ENCODE measurements at places on chromosomes 1 and 21. TPM values are rescaled to one million over a fixed set of nuclear protein-coding genes. Genes with fewer than 3 reads are reported as not detected.

Gene WNT9A
- total RNA-seq, result 4.6 TPM

DNA sequence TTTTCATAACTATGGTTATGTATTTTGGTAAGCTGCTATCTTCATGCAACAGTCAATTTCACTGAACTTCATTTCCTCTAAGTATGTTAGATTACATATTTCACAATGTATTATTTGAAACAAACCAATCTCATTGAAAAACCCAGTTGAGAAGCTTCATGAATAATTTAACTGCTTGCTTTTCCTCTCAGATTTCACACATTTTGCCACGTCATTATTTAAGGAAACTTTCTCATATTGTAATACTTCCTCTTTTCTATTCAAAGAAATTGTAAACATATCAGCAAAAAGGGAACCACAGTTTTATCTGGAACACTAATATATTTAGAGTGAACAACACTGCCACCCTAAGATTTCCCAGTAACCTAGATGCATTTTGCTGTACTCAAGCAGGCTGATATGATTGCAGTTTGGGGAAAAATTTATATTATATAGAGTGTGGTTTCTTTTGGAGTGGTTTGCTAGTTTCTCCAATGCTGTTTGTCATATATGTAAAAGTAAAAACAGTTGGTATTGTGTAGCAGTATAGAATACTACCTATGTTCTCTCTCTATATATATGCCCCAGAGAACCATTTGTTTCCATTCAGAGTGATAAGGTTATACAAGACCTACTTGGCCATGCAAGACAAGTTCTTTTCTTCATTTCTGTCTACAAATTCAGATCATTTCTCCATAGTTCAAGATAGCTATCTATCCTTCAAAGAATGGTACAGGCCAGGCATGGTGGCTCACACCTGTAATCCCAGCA lies 28.4 kb upstream of the AHCTF1 start:
- peak; percentile 52 for DNase-seq

- DNase-seq, result no peak
These were observed 887.8 kb upstream of the NCAM2 start for GRCh38 chr21:20110368-20110767.

Gene FLG
- total RNA-seq, result not detected

Gene ACKR1
- total RNA-seq, result 2.7 TPM

- no peak for DNase-seq
These were observed 213.3 kb upstream of the ZRANB2 start for GRCh38 chr1:71294178-71294577.

DNA sequence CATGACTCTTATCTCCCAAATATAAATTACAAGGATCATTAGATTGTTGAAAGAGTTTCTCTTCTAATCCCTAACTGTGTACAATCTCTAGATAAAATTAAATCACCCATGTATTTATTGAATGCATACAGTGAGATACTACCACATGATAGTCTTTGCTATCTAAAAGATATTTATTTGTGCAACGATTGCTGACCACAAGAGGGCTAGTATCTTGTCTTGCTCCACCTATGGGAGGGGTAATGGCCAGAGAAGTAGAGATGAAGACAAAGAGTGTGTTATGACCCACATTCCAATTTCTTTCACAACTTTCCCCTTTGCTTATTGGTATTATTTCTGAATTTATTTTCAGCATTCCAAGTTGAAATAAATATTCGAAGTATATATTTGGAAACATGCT lies 13.7 kb downstream of the PYHIN1 start:
- no peak for DNase-seq

DNA sequence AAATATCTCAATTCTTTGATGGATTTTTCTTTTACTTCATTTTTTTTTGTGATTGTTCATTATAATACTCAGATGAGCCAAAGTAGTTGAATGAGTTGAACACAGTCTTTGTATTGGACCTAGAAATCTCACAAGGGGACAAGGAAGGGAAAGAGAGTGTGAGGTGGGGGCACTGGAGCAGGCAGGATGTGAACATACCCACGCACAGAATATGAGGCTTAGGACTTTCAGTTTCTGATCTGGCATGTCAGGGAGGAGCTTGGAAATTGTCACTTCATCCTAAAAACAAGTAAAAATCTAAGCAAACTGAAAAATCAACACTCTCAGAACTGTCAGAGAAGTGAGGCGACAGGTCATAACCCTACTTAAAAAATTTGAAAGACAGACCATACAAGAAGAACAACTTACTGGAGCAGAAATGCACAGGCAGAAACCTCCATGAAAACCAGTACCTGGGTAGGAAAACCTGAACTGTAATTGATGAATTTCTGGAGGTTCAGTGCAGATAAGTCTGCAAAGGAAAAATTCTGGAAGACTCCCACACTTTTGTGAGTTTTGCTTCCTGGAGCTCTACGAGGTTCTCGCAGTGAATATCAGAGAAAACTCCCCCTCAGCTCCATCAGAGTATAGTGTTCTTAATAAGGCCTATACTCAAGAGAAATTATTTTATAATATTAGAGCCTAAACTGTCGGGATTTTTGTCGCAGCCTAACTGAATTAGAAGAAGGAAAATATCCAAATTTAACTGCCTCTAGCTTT lies 3.6 kb upstream of the PTGS2 start:
- DNase-seq, result no peak

DNA sequence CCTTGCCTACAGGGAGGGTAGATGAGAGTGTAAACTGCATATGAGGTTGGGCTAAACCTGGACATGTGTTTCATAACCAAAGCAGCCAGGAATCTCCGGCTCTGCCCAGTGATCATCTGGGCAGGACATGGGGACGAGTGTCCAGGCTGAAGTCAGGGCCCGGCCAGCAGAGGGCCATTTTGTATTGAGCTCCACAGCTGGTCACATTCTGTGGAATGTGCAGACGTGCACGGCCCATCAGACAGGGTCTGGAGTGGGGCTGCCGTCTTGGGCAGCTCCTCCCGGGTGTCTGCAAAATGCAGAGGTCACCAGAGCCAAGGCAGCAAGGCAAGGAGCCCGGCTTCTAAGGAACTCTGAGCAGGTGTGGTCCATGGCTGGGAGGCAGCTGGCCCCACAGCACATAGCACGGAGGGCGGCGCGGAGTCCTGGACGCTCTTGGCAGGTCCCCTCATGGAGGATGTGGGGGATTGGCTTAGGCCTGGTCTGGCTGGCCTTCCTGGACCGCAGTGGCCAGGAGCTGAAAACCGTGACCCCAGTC lies 6.2 kb downstream of the LRRC3 start:
- DNase-seq, result peak; percentile 77

Gene ZNF281
- 11.4 TPM for total RNA-seq

Measured in muscle of leg (tissue), 16 donors.